ENCODE measurements at places on chromosomes 5 and 9.

GRCh38 chr9:13330396-13331004, 51.0 kb upstream of the MPDZ start:
- DNase-seq = no peak

GRCh38 chr9:124493794-124494479, 13.3 kb downstream of the NR5A1 start:
- no peak for DNase-seq

DNA sequence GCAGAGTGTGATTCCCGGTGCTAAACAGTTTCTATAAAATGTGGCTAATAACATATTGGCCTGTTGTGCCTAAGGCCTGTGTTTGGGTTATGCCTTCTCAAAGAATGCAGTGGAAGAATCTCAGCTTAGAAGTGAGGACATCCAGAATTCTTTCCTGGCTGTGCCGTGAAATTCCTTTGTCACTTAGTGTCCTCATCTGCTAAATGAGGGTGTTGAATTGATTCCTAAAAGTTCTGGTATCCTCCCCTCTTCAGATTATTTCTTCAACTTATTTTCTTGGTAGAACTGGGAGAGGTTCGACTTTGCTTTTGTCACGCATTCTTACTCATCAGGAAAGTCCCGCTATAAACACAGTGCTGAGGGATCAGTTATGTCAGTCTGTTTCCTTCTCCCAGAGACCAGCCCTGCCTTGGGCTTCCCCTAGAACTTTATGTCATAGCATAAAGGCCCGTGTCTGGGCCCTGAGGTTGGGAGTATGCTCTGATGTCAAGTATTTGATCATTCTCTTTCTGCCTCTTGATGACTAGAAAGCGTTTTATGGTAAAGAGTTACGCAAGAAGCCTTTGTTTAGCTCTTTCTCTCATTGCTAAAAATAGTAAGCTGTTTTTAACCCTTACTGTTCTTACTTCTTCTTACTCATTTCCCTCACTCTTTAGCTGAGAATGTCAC, 29.5 kb downstream of the MTAP start:
- no peak for DNase-seq

- no peak for DNase-seq
These were observed 52.3 kb downstream of the SLF1 start for GRCh38 chr5:94670726-94671125.

DNA sequence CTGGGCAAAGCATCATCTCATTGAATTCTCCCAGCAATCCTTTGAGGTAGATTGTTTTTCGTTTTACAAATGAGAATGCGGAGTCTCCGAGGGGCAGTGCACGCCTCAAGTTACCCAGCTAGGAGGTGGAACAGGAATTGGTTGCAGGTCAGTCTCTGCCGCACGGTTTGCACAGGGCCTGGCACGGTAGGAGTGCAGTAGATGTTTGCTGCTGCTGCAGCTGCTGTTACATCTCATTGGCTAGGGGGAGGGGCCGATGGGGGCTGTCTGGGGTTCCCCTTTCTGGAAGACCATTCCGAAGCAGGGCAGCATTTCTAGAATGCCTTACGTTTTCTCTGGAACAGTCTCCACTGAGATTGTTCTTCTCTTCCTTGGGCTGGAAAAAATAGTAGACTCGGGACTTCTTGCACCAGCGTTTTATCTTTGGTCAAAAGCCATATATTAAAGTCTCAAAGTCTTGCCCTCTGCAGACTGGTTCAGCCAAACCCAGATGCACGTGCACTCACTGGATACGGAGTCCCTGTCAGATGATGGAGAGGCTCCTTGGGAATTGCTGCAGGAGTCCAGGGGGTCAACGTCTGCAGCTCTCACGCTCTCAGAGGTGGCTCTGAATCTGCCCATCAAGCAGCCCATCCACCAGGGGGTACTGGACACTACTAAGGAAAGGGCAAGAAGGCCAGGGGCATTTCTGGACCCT, 1.2 kb downstream of the USP20 start:
- DNase-seq = no peak

GRCh38 chr9:135789838-135790291, 87.9 kb downstream of the KCNT1 start:
- DNase-seq = no peak

DNA sequence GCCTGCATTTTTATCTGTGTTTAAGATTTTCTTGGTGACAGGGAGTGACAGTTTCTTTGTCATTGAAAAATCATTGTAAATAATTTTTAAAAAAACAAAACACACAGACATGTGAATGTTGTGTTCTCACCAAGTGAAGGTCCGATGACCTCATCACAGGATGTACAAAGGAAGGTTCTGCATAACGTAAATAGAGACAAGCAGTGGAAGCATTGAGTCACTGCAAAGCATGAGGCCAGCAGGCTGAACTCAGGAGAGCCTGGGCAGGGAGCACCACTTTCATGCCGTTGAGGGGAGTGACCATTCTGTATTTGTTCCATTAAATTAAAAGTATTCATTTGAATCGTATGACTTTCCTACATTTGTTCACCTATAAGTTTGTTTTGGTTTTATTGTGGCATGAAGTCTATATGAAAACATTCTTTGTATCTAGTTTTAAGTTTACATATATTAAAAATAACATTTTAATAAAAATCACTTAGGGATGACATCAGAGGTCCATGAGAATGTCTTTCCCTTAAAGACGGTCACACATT, 70.4 kb upstream of the TLE1 start:
- no peak for DNase-seq

GRCh38 chr5:52920929-52921328, 68.2 kb upstream of the ITGA2 start:
- no peak for DNase-seq

GRCh38 chr5:170183816-170184687, 48.7 kb upstream of the C5orf58 start:
- no peak for DNase-seq

- no peak for DNase-seq
These were observed 39.5 kb downstream of the PTPN3 start for GRCh38 chr9:109458453-109459211.

GRCh38 chr5:154097031-154097430, 58.3 kb downstream of the MFAP3 start:
- no peak for DNase-seq

- DNase-seq = no peak
These were observed 2.6 kb downstream of the CFAP90 start for GRCh38 chr5:7848296-7848695.

DNA sequence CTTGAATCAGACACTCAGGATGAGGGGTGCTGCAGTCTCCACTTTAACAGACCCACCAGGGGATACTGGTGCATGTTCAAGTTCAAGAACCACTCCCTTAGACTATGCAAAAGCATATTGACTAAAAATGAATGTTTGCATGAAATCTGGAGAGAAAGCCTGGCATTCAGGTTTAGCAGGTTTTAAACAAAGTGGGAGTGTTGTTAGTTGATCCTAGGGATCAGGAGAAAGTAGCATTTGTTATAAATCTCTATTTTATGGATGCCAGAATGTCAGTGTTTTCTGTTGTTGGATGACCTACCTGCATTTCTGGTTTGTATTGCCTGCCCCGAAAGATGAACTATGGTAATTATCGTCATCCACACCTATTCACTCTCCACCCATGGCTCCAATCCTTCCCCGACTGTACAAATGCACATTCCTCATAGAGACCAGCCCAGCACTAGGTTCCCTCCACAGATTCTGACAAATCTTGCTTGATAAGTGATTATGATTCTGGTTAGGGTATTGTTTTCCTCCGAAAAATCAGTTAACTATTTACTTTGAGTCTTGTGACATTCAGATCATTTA, 17.2 kb downstream of the TMEM252 start:
- DNase-seq = no peak

DNA sequence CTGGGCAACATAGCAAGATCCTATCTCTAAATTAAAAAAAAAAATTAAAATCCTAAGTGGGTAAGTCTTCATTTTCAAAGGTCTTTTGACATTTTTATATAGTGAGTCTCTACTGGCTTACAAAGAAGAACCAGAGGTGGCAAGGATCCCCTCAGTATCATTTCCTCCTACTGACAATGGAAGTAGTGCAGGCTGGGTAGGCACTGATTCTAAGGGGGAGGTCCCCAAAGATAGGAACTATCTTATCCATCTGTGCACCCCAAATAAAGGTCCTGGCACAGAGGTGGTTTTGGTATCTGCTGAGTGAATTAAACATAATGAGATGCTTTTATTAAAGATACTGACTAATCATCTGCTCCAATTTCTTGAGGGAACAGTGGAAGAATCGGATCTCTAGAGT, 4.2 kb downstream of the FAM193B start:
- no peak for DNase-seq

- DNase-seq = no peak
These were observed 1.0 kb downstream of the KLF9 start for GRCh38 chr9:70413464-70413798.

GRCh38 chr5:11407556-11408145, 496.6 kb downstream of the CTNND2 start:
- DNase-seq = no peak

GRCh38 chr9:38641985-38642864, 21.8 kb upstream of the ANKRD18A start:
- peak; percentile 55 for DNase-seq

DNA sequence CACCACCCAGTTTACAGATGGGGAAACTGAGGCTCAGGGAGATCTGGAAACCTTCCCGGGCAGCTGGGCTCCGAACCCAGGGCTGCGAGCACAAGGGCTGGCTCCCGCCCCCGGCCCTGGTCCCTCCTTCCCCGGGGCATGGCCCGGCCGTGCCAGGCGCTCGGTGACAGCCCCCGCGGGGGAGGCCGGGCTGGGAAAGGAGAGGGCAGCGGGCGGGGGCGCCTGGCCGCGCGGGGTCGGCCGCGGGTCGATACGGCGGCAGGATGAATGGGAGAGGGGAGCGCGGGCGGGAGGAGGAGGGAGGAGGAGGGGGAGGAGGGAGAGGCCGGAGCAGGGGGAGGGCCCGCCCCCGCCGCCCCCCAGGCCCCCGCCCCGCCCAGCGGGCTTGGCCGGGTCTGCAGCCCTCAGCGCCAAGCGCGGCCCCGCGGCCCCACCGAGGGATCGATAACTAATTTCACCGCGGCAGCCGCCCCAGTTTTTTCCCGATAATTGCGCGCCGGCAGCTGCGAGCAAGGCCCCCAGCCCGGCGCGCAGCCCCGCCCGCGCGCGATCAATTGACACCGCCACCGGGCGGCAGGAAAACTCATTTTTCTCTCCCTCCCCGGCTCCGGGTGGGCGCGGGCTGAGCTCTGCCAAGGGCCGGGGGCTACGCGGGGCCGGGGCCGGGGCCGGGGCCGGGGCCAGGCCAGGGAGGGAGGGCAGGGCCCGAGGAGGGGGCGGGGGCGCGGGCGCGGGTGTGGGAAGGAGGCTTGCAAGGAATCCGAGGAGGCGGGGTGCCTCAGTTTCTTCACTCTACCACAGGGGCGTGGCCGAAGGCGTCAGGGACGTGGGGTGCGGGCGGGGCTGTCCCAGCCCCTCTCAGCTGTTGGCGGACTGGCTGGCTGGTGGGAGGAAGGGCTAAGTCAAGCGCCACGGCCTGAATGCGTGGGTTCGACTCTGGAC, 52.1 kb downstream of the C9orf50 start:
- DNase-seq = no peak

- DNase-seq = no peak
These were observed 471.1 kb upstream of the WWC1 start for GRCh38 chr5:167820101-167820990.

GRCh38 chr5:175803736-175804454, 67.5 kb upstream of the CPLX2 start:
- DNase-seq = no peak

DNA sequence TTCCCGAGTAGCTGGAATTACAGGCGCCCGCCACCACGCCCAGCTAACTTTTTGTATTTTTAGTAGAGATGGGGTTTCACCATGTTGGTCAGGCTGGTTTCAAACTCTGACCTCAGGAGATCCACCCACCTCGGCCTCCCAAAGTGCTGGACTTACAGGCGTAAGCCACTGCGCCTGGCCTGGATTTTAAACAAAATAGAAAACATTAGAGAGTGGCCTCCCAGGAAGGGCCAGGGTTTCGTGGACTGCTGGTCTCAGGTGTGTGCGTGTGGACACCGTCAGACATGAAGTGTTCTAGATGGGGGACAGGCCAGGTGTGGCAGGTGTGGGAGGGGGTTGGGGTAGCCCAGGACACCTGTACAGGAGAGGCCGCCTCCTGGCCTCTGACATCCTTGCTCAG, 7.0 kb upstream of the GBGT1 start:
- DNase-seq = no peak

- DNase-seq = no peak
These were observed 7.8 kb upstream of the MTMR12 start for GRCh38 chr5:32320576-32320975.

DNA sequence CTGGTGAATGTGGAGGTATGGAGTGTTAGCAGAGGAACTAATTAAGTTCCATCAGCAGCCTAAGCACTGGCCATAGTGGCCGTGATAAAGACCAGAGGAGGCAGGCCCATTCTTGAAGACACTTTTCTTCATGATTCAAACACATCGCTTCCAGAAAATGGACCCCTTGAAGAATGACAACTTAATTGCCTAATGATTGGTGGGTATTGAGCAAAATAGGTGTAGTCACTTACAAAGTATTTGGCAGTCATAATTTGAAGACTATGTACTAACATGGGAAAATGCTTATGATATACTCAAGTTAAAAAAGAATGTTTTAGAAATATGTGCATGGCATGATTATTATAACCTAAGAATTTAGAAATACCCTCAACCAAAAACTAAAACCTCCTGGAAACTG, 44.8 kb downstream of the MEGF10 start:
- DNase-seq = no peak

DNA sequence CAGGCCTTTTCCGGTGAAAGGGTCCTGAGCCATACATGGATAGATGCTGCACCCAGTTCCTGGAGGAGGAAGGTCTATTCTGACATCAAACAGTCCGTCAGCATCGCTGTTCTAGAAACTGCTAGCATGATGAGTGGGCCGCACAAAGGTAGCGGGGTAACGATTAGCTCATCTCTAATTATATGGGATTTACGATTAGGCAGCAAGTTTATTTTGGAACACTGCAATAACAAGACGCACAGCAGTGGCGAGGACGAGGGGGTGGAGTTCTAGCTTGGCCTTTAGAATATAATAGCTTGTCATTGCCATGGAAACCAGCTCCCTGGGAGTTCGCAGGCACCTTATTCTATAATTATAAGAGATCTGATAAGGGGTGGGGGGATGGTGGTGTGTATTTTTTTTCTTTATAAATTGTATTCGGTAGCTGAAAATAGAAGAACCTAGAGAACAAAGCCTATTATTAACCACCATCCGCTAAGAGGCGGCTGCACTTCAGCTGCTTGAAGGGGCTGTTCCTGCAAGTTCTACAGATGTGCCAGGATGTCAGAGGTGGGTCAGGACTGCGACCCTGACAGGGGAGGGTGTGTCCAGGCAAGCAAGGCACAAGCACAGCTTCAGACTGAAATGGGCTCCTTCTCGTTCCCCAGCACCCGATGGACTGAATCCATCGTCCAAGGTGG, 311.0 kb downstream of the AGTPBP1 start:
- DNase-seq = peak; percentile 13

- DNase-seq = peak; percentile 43
These were observed 358.4 kb downstream of the ARRDC3 start for GRCh38 chr5:91024727-91025126.

Data from DMS79 treated with DMSO at 0.1 percent for 48 hours (cell line).